Suppressor macrophage (primary cell): ENCODE measurements at places on chromosomes 12 and 14.

DNA sequence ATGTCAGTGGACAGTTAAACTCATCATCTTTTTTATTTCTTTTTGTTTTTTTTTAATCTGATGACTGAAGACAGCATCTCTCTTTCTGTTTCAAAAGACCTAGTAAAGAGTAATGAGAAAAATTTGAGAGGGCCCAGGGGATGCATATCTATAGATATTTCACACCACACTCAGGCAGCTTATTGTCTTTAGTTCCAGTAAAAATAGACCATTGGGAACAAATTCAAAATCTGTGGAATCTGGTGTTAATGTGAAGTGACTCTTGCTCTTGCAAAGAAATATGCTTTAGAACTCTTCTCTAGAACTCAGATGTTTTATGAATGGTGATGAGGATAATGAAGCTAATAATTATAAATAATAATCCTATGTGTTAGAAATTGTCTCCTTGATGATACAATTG, 214.5 kb upstream of the ATP2B1 start:
- DNase-seq = no peak

GRCh38 chr12:90027889-90028634, 319.4 kb upstream of the ATP2B1 start:
- no peak for DNase-seq

GRCh38 chr12:81866081-81866480, 106.9 kb upstream of the PPFIA2 start:
- DNase-seq = no peak

DNA sequence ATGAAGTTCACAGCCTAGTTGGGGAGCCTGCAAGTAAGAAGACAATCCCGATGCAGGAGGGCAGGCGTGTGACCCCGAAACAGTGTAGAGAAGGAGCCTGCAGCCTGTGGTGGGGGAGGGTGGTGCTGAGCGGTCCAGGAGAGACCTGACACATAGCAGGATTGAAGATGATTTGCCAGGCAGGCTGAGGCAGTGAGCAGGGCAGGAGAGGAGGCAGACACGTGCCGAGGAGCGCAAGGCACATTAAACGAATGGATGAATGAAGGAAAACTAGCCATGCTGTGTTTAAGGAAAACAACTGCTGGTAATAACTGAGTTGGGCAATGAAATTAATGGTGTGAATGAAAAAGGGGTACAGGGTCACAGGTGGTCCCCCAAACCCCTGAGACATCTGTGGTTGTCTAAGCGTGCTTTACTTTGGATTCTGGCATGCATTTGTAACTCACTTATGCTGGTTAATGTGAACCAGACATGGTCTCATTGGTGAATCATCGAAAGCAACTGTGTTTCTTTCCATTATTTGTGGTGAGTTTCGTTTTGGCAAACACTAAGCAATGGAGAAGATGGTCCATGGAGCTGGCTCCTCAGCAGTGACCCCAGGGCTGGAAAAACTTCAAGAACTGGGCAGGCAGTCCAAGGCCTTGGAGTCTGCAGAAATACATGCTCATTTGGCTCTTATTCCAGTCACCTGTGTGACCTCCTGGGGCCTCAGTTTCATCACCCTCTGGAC, 96.9 kb upstream of the EVL start:
- DNase-seq = no peak

DNA sequence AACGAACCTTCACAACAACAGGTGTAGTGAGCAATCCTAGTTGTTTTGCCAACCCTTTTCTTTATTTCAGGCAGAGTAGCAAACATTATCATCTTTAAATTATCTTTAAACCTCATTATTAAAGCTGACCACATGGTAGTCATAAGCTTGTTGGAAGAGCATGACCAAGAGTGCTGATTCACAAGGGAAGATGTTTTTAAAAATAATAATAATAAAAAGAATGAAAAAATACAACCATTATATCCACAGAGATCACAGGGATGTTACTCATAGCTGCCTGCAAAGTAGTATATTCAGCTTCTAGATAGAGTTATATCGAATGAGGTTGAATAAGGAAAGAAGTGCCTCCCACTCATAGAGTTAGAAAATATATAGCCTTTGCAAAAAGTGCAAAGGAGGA, 101.0 kb upstream of the FLRT2 start:
- DNase-seq = peak; percentile 10

DNA sequence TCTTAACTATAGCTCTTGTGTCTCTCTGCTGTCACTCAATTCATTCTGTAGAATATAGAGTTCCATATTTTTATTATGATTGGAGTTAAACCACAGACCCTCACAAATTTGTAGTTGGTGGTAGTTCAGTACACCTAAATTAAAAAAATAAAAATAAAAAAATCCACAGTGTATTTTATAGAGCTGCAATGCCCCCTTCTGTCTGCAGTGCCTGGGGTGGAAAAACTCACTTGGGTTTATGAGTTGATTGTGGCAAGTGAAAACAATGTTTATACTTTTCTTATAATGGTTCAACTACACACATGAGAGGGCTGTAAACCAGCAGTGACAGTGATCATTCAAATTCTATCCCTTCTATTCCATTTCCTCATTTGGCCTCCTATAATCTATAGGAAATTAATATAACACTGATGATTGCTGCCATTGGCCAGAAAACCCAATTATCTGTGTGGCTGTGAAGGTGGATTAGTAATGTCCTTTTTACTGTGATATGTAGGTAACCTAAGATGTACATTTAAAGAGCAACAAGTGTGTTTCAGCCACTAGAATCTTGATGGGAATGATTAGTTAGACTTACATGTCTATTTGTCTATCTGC, 166.9 kb upstream of the LRIG3 start:
- no peak for DNase-seq

GRCh38 chr12:15155271-15155670, 65.9 kb downstream of the RERG start:
- no peak for DNase-seq

- peak; percentile 32 for DNase-seq
These were observed 77.2 kb upstream of the RFLNA start for GRCh38 chr12:124217508-124218242.

GRCh38 chr12:65615118-65615517, 209.2 kb upstream of the HMGA2 start:
- no peak for DNase-seq

DNA sequence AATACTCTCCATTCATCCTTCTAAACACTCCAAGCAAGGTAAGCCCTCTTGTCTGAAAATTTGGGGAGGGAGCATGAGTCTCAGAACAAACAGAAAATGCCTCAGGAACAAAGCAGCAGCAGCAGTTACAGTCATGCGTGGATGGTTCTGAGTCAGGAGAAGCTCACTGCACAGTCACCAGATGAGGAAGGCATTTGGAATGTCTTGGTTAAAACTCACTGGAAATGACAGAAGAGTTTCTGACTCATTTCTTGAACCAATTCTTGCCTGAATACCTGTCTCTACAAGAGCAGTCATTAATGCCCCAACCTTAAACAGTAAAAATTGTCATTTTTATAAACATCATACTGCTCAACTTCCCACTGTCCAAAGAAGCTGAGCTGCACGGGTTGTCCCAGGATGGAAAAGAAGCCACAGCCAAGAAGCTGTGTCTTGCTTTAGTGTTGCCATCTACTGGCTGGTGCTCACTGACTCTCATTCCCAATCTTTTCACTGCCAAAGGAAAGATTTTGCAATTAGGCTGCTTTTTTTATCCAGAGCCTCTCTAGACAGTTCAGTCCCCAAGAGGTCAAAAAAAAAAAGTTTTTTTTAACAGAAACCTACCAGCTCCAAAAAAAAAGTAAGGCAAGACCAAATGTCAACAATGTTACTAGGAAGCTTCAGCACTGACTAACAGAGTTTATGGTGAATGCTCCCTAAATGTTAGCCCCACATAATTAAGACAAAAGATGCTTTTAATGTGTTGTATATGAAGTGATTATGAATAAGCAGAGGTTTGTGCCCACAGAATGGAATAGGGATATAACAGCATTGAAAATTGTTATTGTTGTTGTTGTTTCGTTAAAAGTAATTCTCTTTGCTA, 40.4 kb downstream of the KICS2 start:
- DNase-seq = peak; percentile 51

DNA sequence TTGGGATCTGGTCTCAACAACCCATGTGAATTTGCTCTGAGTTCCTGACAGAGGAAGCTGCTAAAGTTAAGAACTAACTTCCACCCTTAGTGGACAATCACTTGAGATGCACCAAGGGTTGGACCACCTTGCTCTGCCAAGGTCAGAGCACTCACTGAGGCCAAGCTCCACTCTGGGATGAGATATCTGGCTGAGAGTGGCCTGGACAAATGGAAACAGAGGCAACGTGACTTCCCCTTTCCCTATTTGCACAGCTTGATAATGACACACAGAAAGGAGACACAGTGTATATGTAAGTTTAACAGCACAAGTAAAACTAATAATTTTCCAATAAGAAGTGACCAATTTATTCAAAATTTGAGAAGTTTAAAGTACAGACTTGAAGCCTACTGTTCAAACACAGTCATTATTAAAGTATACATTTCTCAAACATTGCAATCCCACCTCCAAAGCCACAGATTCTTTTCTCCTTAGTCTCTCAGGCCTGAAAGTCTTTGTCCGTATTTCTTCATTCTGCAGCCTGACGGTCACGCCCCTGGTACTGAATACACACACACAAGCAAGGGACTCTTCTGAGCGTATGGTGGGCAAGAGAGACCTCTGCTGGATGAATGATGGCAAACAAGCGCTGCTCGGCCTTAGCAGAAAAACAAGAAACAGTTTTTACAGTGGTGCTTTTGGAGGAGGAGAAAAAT, 28.6 kb downstream of the TMEM30B start:
- DNase-seq = peak; percentile 84

DNA sequence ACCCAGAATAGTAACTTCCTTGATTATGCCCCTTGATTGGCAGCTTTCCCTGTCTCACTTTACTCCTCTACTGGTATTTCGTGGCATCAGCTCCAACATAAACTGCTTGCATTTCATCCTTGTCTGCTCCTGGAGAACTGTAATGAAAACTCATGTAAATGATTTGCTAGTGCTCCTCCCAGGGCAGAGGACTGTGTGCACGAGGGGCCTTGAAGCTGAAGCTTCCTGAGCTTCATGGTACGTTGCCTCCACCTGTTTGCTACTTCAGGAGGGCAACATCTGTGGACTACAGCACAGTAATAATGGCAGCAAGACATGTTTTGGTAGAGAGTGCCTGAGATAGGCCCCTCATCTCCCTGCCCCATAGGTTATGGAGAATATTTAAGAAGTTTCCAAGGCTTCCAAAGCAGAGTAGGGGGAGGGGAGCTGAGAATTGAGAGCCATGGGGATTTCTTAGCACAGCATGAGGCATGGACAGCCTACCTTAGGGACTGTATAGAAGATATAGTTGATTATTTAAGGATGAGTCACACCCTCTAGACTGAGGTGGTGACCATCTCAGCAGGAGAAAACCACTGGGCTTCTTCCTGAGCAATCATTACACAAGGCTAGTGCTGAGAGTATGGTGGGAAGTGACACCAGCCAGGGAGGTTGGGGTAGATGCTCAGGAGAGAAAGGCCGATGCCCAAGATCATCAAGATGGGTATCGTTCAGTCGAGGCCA, 29.5 kb downstream of the CCDC198 start:
- no peak for DNase-seq

DNA sequence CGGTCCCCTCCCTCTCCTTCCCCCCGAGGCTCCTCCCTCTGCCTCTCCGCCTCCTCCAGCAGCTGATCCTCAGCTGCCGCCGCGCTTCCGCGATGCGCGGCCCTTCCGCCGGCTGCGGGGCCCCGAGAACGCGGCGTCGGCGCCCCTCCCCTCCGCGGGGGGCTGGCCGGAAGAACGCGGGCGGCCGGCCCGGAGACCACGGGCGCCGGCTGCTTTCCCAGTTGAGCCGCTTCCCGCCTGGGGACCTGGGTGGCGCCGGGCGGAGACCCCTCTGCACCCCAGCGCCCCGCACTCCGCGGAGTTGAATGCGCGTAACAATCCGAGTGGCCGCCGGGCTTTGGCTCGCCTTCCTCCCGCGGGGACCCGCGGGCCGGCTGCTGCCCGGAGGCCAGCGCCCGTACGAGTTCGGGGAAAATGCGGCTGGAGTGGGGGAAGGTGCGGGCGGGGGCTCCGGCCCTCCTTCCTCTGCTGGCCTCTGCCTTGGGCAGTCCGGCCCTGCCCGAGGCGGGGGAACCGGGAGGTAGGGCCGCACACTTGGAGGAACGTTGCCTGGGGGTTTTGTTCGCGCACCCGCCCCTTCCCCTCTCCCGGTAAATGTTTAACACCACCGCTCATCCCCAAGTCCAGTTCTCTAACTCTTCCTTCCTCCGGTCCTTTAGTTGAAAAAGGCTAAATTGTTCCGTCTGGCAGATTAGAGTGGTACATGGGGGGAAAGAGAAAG, 393 bp upstream of the DCAF5 start:
- DNase-seq = peak; percentile 94

DNA sequence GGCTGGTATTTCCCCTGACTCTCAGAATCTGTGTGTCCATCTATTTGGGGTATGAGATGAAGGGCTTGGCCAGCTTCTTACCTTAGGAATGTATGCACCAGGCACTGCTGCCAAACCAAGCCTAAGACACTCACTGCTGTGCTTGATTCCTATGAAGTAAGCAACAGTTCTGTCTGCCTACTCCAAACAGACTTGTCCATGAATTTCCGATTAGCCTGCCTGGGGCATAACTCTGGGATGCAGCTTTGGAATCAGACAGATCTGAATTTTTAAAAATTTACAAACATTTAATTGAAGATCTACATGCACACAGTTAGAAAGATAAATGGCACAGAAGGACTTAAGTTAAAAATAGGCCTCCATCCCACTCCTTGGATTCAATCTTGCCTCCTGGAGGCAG, 59.5 kb upstream of the JDP2 start:
- DNase-seq = no peak

DNA sequence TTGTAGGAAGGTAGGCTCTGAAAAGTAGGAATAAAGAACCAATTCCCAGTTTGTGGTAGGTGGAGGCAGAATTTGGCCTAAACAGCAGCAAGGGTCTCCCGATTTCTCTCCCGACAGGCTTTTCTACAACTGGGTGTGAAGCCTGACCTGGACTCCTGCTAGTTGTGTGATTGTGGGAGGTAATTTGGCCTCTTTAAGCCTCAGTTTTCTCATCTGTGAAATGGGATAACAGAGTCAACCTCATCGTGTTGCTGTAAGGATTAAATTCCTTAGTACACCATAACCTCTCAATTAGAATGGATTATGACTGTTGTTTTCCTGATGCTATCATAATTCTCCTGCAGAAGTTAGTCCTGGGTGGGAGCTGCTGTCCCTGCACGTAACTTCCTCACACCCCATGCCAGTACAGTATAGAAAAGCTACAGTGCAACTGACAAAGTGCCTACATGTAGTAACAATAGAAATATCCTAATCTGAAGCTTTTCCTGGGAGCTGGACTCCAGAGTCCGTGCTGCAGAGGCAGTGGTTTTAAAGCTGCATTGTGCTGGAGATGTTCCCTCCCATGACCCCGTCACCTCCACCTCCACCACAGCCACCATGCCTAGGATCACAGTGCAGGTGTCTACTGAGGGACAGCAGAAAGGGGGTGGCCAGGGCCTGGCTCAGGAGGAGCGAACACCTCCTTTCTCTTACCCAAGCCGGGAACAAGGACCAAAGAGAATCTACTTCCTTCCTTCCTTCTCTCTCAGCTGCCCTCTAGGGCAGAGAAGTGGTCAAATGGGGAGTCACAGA, 76.5 kb downstream of the FBXL14 start:
- no peak for DNase-seq

DNA sequence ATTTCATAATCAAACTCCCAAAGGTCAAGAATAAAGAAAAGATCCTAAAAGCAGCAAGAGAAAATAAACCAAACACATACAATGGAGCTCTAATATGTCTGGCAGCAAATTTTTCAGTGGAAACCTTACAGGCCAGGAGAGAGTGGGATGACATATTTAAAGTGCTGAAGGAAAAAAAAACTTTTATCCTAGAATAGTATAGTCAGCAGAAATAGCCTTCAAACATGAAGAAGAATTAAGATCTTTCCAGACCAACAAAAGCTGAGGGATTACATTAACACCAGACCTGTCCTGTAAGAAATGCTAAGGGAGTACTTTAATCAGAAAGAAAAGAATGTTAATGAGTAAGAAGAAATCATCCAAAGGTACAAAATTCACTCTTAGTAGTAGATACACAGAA, 215.7 kb upstream of the IGF1 start:
- DNase-seq = no peak
